ENCODE measurements at places on chromosomes 4 and X.

DNA sequence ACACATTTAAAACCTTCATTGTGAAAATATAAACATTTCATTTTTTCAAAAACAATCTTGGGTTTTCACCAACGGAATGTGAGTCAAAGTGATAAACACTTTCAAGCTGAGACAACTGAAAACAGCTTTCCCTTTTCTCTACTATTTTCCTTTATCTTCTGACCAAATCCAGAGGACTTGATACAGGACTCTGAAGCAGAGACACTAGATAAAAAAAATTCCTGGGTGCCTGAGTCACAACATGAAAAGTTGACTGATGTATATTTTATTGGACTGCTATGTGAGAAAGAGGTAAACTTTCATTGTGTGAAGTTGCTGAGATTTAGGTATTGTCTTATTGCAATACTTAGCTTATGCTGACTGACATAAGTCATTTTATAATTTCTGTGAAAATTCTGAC lies 411.2 kb downstream of the SPOCK3 start:
- peak; percentile 52 for DNase-seq

DNA sequence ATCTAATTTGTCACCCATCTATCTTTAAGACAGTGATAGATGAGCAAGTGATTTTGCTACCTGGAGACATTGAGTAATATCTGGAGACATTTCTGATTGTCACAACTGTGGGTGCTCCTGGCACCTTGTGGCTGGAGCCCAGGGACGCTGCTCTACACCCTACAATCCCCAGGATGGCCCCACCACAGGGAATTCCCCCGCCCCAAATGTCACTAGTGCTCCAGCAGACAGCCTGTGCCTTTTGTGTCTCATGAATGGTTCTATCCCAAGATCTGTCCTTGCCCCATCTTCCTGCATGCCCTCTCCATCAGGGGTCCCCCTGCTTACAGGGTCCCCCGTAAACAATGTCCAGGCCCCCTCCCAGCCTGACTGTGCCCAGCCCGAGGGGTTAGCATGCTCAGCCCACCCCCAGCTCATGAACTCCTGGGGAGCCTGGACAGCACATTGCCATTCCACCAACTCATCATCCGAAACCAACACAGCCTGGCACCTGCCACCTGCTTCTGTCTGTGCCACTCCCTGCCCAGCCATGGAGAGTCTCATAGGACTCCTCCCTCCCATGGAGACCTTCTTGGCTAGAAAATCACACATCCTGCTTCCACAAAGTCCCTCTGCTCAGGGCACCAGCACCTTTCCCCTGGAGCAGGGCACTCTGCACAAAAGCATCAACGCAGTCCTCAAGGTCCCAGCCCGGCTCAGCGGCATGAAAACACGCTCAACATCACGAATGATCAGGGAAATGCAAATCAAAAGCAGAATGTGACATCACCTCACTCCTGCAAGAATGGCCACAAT lies 5.7 kb downstream of the P2RY8 start:
- DNase-seq = no peak

DNA sequence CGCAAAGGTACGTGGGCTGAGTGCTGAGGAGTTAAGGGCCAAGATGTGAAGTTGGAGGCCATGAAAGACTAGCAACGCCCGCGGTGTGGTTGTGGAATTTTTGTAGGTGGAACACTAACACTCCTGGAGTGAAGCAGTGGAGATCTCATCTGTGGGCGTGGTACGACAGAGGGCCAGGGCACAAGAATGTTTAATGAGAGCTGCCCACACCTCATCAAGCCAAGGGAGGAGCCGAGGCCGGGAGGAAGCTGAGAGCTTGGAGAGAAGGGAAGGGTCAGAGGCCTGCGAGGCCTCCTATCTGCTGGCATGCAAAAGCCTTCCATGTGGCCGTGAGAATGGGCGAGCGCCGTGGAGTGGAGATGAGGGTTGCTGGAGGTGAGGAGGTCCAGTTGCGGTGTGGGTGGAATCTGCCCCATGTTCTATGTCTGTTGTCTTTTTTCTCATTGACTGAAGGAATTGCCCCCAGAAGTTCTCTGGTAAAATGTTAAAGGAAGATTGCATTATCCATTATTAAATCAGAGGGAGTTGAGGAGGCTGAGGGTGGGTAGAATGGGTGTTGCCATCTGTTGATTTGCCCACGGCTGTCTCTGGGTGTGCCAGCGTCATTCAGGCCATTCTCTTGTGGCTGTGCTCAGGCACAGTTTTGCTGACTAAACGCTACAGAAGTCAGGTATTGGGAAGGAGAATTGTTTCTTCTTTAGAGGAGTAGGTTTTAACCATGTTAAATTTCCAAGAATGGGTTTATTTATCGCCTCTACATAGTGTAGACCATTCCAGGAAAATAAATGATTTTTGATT lies 19.8 kb downstream of the SNX25 start:
- DNase-seq = no peak

DNA sequence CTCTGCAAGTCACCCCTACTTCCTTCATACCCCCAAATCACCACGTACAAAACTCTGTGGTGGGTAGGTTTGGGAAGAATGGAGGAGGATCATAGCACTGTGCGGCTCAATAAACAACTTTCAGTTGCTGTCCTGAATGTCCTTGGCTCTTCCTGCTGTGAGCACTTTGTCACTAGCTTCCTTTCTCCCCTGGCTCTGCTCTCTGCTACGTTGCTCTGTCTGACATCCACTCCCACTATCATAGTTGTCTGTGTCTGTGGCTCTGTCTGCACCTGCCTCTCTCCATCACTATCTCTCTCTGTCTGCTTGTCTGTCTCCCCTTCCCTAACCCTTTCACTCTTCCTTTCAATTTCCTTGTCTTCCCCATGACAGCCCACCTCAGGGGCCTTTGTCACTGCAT lies 21.2 kb upstream of the SMPX start:
- no peak for DNase-seq

GRCh38 chr4:180550106-180550505 lies 1693.1 kb upstream of the TENM3 start:
- no peak for DNase-seq

- no peak for DNase-seq
These were observed 160.9 kb downstream of the RTL9 start for GRCh38 chrX:110519501-110519900.

DNA sequence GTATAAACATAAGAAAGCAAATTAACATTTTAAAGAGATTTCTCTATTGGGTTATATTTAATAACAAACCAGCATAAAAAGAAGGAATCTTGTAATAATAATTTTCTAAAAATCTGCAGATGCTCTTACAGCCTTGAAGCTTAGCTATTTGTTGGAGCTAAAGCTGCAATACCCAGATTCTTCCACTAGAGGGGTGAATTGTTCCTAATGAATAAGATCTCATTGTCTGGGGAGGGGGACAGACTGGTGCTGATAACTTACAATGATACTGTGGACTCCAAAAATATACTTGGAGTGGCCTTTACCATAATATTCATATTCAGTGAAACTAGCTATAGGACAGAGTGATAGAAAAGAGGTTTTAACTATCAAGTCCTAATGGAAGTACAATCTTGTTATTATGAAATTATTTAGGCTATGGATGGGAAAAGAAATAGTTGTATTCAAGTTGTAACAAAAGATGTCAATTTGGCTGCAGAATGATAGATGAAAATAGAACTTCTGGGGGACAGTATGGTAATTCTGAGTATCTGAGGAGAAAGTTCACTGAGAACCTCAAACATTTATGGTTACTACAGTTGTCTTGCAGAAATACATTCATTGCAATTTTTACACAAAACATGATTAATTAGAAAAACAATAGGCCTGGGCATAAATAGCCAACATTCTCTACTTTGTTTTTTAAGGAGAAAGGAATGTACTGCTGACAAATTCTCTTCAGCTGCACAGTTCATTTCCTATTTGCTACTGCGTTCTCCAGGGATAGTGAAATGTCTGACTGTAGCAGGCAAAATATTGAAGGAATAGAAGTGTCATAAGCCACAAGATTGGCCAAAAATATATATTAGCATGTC lies 443.3 kb downstream of the GBA3 start:
- DNase-seq = peak; percentile 45

- no peak for DNase-seq
These were observed 1.3 kb downstream of the SLC9A7 start for GRCh38 chrX:46757593-46757992.

All from fibroblast of the aortic adventitia (primary cell).